ENCODE measurements at places on chromosomes 16 and 17.

DNA sequence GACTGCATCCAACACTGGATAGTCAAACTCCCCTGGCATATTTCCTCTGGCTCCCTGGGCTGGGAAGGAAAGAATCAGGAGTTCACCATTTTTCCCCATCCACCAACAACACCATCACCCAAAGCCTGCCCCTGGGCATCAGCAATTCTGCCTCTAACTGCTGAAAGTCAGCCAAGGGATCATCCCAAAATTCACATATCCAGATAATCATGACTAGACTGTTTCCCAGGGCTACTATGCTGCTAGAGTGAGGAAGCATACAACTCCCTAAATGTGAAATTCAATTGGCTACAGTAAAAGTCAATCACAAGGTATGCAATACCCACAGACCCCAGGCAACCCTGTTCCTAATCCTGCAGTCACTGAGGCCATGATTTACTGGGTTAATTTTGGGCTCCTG lies 230.6 kb downstream of the C16orf95 start:
- DNase-seq = no peak

GRCh38 chr17:36074365-36074764 lies 10.3 kb downstream of the CCL18 start:
- DNase-seq = no peak

GRCh38 chr17:68556551-68556950 lies 44.3 kb downstream of the PRKAR1A start:
- no peak for DNase-seq

DNA sequence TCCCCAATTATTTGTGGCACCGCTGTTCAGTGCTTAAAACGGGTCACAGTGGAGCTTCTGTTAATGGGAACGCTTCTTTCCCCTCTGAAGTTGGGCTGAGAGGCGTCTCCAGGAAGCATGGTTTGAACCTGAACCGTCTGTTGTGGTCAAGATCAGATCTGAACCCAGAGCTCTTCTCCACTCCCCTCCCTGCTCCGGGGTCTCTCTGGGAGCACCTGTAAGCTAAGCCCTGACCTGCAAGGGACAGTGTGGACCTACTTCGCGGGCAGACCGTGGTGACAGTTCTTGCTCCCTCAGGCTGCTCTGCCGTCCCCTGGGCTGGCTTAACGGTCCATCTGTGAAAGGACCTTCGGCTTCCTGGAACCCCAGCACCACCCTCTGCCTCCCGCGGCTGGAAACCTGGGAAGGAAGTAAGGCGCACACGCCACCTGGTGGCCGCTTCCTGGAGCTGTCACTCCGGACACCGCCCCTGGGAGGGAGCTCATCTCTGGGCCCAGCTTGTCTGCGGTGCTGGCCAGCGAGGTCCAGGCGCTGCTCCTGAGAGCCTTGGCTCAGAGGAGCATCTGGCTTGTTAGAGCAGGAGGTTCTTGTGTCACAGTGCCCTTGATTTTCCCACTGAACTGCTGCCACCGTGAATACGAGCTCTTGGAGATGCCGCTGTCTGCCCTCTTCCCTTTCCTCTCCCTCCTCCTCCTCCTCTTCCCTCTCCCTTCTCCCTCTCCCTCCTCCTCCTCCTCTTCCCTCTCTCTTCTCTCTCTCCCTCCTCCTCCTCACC lies 518.5 kb upstream of the EEF2KMT start:
- no peak for DNase-seq

GRCh38 chr17:40224718-40225550 lies 5.8 kb downstream of the WIPF2 start:
- DNase-seq = no peak

DNA sequence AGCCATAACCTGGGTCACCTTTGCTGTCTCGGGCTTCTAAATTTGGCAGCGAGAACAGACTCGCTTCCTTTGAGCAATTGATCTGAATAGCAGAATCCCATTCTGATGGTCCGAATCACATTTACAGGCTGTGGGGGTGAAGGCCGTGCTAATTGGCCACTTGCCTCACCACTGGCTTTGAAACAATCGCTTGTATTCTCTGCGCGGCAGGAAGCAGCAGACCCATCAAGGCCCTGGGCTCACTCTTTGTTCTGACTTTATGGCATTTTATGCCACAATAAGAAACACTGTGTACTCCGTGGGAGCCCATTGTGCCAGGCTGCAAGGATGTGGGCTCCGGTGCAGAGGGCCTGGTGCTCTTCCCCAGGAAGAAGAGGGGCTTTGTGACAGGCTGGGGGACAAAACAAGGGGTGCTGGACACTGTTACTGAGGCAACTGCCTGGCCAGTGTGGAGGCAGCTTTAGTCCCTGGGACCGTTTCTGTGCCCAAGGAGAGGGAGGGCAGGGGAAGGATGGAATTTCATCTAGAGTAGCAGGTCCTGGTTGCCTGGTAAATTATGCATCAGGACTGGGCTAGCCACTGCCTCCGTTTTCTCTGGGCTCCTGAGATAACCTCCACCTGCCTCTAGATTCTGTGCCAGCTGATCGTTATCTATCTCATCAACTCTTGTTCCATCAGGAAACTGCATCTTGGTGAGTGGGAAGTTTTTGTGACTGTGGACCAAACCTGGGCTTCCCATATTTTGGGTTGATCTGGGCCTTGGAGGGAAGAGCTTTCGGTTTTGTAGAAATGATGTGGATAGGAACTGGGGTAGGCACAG lies 78.5 kb downstream of the MRC2 start:
- no peak for DNase-seq

DNA sequence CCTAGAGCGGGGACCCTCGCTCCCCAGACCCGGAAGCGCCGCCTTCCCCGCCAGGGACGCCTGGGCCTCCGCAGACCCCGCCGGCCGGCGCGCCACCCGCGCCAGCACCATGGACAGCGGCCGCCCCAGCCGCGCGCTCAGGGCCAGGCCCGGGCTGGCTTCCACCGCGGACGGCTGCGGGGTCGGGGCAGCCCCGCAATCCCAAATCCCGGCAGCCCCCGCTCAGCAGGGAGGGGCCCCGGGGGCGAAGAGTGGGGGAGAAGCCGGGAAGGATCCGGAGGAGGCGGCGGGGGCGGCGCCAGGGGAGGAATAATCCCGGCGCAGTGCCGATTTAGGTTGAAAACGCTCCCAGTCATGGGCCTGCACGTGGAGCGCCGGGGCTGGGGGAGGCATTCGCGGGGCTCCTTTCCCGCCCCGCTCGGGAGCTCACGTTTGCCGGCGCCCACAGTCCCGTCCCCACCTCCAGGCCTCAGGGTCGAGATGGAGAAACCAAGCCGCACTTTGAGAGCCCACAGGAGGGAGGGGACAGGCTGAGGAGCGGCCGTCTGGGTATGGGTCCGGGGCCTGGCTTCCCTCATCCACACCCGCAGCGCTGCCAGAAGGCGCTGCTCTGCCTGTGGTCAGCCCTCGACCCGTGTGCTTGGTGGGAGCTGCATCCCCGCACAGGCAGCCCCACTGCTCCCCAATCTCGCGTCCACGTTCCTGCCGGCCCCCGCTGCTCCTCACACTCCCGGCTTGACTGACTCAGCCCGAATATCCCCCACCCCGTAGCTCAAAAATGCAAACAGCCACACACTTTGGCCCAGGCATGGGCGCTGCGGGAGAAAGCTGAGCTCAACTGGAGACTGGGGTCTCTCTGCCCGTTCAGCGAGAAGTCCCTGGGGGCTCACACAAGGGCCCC lies 4.7 kb downstream of the FBXL16 start:
- no peak for DNase-seq

- no peak for DNase-seq
These were observed 17.8 kb upstream of the NAGLU start for GRCh38 chr17:42518046-42518754.

GRCh38 chr16:20344611-20345010 lies 7.9 kb downstream of the UMOD start:
- no peak for DNase-seq

DNA sequence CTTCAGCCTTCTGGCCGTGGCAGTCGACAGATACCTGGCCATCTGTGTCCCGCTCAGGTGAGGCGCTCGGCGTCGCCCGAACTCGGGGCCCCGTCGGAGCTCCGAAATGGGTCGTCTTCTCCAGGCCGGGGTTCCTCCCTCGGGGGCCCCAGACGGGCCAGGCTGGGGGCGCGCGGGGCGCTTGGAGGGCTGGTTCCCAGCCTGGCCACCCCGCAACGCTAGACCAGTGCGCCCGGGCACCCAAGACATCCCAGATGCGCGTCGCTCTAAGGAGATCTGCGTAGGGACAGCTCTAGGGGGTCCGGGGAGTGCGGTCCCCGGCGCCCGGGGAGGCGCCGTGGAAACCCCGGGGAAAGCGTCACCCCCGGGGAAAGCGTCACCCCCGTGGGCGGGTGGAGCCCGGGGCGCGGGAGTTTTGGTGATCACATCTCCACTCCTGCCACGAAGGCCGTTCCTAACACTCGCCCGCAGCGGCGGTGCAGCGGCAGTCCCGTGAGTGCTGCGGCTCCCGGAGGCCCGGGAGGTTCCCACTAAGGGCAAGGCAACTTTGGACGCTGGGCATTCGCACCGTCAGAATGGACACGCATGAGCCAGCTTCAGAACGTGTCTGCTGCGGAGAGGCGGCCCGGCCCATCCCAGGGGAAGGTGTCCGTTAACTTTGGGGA lies 729 bp downstream of the ADORA2B start:
- DNase-seq = no peak

- no peak for DNase-seq
These were observed 6.2 kb upstream of the DUSP14 start for GRCh38 chr17:37483311-37484039.

- no peak for DNase-seq
These were observed 28.0 kb downstream of the LLGL2 start for GRCh38 chr17:75553295-75554110.

DNA sequence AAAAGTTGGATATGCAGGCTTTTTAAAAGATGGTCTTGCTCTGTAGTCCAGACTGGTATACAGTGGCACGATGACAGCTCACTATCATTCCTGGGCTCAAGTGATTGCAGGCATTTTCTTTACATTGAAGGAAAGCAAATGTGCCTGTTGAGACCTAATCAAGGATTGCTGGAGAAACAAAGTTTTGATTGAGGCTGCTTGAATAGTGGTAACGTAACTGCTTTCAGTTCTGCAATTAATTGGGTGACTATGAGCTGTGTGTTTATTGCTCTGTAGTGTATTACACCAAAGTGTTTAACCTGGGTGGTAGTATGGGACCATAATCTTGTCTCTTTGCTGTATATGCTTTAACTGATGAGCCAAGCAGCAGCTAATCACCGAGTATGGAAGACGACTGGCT lies 2.3 kb downstream of the UBB start:
- no peak for DNase-seq

- no peak for DNase-seq
These were observed 79.6 kb upstream of the TOB1 start for GRCh38 chr17:50945779-50946222.

DNA sequence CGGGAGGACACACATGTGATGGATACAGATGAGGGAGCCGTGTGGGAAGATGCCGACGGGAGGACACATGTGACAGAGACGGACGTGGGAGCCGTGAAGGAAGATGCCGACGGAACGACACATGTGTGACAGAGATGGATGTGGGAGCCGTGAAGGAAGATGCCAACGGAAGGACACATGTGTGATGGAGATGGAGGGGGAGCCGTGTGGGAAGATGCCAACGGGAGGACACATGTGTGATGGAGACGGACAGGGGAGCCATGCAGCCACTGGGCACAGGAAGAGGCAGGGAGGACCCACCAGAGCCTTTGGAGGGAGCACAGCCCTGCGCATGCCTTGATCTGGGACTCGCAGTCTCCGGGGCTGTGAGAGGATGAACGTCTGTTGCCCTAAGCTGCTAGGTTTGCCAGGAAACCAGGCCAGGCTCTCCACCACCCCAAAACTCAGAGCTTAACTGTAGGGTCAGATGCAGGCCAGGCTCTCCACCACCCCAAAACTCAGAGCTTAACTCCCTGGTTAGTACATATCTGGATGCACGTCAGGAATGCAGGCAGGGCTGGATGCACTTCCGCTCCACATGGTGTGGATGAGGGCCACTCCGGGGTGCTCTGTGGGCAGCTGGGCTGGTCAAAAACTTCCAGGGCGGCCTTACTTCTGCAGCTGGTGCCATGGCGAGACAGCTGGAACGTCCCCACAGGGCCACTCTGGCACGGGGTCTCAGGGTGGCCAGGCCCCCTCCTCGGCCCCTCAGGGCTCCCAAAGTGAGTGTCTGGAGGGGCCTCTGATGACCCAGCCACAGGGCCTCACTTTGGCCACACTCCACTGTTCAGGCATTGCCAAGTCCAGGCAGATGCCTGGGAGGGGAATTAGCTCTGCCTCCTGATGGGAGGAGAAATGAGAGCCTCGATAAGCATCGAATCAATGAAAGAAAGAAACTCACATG lies 47.7 kb upstream of the ZNF469 start:
- no peak for DNase-seq

DNA sequence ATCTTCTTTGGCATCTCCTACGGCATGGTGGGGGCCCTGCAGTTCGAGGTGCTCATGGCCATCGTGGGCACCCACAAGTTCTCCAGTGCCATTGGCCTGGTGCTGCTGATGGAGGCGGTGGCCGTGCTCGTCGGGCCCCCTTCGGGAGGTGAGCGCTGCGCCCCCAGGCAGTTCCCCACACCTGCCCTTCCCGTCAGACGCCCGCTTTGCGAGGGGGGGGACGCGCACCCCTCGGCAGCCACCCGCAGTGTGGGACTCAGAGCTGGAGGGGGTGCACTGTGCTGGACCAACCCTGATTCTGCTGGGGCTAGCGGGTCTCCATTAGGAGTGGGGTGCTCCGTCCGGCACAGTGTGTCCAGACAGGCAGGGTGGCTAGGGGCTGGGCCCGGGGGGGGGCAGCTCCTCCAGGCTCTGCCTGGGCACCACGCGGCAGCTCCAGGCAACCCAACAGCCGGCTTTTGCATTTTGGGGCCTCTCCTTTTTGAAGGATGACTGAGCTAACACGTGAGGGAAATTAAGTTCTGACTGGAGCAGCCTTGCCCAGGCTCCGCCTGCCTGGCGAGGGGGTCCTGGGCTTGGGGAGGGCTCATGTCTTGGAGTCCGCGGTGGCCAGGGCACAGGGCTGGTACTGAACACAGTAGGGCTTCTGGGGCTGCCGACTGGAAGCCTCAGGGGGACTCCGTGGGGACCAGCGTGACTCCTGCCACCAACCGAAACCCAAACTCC lies 9.1 kb downstream of the SLC16A3 start:
- no peak for DNase-seq

DNA sequence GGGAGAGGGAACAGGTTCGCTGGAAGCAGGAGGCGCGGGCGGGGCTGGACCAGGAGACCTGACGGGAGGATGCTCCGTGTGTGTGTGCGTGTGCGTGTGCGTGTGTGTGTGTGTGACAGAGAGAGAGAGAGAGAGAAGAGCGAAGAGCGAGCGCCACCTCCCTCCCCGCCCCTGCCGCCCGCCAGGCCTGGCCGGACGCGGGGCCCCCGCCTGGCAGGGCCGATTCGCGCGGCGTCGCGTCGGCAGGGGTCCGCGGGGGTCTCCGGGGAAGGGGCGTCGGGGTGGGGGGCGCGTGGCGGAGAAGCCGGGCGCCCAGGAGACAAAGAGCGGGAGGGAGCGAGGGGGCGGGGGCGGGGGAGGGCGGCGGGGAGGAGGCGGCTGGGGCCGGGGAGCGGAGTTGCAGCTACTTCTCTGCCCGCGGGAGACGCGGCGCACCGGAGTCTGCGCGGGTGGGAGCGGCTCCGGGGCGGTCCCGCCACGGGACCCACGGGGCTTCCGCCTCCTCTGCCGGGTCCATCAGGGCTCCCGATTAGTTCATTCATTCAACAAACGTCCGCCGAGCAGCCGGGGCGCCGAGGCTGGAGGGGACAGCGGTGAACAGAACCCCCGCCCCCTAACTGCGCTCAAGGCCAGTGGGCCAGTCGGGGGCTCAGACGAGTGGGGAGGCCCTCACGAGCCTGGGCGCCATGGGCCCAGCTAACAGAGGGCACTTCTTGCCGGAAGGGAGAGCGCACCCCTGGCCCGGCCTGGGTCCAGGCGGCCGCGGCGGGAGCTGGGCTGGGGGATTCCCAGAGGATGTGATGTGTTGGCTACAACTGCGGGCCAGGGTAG lies at the start of gene SAMD14:
Gene SAMD14 (minus strand): TSS at position 433 of the 831 bp plus-strand sequence. CDS start 5,201 bp downstream, outside the sequence.
- peak; percentile 92 for DNase-seq

- no peak for DNase-seq
These were observed 20.6 kb upstream of the PIK3R6 start for GRCh38 chr17:8887834-8888703.

Data from 8988T (cell line).